ENCODE measurements at places on chromosomes 11 and 22.

DNA sequence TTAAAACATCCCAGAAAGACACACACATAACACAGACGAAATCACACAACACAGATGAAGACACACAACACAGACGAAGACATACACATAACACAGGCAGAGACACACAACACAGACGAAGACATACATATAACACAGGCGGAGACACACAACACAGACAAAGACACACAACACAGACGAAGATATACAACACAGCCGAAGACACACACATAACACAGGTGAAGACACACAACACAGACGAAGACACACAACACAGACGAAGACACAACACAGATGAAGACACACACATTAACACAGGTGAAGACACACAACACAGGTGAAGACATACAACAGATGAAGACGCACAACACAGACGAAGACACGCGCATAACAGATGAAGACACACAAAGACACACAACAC lies 4.8 kb upstream of the MOB2 start:
- DNase-seq = no peak

DNA sequence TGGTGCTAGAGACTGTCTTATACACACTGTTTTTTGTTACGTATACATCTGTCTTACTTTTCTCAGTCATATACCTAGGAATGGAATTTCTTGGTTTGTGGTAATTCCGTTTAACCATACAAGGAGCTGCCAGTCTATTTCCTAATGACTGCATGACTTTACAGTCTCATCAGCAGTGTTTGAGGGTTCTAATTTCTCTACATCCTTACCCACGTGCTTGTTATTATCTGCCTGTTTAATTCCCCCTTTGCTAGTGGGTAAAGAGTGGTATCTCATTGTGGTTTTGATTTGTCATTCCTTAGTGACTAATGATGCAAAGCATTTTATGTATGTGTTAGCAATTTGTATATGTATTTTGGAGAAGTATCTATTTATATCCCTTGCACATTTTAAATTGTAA lies 1008.0 kb downstream of the FAM181B start:
- DNase-seq = no peak

DNA sequence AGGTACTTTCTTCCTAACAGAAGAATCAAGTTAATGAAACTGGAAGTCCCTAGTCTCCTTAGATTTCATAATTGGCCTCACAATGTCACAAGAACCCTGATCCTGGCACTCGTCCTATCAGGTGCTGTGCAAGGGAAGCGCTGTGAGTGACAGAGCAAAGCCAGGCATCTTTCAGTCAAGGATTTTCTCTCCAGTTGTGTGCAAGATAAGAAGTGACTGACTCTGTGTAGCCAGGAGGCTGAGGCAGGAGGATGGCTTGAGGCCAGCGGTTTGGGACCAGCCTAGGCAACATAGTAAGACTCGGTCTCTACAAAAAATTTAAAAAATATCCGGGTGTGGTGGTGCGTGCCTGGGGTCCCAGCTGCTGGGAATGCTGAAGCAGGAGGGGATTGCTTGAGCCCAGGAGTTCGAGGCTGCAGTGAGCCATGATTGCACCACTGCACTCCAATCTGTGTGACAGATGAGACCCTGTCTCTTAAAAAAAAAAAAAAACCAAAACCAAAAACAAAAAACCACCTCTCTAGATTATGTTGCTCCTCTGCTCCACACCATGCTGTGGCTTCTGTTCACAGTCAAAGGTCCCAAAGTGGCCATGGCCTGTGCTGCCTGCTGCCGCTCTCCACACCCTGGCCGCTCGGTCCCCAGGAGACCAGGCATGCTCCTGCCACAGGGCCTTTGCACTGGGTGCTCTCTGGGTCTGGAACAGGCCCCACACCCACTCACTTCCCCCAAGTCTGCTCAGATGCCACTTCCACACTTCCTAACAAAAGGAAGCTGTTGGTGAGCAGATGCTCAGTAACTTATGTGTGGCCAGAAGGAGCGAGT lies 54.2 kb upstream of the CLDN5 start:
- DNase-seq = no peak

DNA sequence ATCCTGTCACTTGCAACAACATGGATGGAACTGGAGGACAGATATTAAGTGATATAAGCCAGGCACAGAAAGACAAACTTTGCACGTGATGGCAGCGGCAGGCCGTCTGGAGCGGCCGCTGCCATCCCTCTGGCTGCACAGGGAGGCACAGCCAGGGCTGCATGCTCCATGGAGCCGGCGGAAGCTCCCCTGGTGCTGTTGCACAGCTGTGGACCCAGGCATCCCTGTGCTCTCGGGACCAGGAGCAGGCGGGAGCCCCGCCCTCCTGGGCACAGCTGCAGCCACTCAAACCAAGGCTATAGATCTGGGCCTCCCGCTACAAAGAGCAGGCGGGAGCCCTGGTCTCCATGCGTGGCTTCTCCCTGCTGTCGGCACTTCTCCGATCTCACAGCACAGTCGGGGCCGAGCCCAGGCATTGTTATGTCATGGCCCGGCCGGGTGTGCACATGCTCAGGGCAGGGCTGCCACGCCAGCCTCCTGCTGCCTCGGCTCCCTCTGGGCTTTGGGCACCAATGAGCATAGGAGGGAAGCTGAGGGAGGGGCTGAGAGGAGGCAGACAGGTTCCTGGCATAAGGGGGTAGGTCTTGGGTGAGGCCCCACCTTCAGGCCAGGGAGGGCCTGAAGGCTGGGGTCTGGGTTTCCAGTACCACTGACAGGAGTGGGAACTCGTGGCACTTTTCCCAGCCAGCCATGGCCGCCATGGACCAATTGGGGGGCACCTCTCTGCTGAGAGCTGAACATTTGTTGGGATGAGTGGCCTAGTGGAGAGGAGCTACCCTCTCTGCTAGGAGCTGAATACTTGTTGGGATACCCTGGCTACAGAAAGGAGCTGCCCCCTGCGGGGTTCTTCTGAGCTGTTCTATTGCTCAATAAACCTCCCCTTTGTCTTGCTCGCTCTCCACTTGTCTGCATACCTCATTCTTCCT lies 16.7 kb downstream of the RRP8 start:
- DNase-seq = no peak

GRCh38 chr11:35750981-35751663 lies 88.5 kb downstream of the TRIM44 start:
- no peak for DNase-seq

GRCh38 chr11:113400631-113401230 lies 13.2 kb downstream of the ANKK1 start:
- no peak for DNase-seq
